ENCODE measurements at places on chromosomes 6 and 20.

GRCh38 chr20:32473231-32474008 is 111.7 kb downstream of the NOL4L start:
- DNase-seq, result no peak

DNA sequence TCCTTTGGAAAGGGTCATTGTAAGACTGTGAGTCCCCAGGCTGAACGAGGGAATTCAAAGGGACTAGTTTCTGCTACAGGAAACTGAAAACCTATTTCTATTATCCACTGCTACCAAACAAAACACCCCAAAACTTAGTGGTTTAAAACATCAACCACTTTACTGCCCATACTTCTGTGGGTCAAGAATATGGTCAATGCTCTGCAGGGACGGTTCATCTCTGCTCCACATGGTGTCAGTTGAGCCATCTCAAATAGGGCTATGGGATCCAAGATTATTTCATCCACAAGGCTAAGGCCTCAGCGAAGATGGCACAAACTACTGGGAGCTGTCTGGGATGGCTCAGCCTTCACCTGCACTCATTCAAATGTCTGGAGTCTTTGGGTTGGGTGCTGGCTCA is 65.5 kb downstream of the DZANK1 start:
- no peak for DNase-seq

- no peak for DNase-seq
Measured at GRCh38 chr20:3328501-3328900, 79.0 kb downstream of the DNAAF9 start.

- DNase-seq, result no peak
Measured at GRCh38 chr6:9155836-9156235, 720.5 kb upstream of the SLC35B3 start.

- DNase-seq, result no peak
Measured at GRCh38 chr20:62897666-62898065, 28.6 kb downstream of the DIDO1 start.

DNA sequence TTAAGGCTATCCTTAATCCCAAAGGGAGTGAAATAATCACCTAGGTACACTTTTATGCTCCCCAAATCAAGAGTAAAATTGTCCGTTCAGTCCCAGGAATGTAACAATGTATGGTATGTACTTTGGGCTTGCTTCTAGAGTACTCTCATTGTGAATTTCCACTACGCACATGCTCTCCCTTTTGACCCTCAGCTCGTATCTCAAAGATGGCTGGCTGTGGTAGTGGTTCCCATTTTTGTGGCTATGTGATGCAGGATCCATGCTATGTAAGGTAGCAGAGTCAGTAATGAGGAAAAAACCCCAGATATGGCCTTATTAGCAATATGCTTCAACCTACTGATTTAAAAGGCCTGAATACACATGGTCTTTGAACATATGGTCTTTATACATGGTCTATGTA is 133.7 kb downstream of the DST start:
- no peak for DNase-seq

GRCh38 chr6:89315249-89315885 is at the start of gene GABRR2:
Gene GABRR2 (minus strand): TSS chr6:89315299. CDS start chr6:89315165, 134 bp downstream.
- no peak for DNase-seq

GRCh38 chr6:84467296-84467695 is 239.9 kb upstream of the CEP162 start:
- DNase-seq, result no peak

GRCh38 chr20:37911838-37912281 is 8.9 kb downstream of the VSTM2L start:
- DNase-seq, result peak; percentile 47

GRCh38 chr6:56482525-56482924 is 160.2 kb downstream of the DST start:
- peak; percentile 60 for DNase-seq

GRCh38 chr20:34301587-34302311 is 1.4 kb downstream of the AHCY start:
- DNase-seq, result no peak

DNA sequence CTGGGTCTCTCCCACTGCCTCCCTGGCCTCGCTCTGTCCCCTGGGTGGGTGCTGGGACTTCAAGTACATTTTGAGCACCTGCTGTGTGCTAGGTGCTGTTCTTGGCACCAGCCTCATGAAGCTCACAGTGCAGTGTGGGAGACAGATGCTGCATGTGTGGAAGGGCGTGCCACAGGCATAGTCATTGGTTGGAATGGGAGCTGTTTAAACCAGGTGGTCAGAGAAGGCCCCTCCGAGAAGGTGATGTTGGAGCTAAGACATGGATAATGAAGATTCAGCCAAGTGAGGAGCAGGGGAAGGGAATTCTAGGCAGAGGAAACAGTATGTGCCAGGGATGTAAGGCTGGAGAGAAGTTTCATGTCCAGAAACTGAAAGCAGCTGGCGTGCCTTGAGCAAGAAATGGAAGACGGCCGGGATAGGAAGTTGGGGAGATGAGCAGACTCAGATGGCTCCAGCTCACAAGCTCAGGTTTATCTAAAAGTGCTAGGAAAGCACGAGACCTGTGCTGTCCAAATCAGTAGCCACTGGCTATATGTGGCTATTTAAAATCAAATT is 9.9 kb downstream of the LPIN3 start:
- no peak for DNase-seq

DNA sequence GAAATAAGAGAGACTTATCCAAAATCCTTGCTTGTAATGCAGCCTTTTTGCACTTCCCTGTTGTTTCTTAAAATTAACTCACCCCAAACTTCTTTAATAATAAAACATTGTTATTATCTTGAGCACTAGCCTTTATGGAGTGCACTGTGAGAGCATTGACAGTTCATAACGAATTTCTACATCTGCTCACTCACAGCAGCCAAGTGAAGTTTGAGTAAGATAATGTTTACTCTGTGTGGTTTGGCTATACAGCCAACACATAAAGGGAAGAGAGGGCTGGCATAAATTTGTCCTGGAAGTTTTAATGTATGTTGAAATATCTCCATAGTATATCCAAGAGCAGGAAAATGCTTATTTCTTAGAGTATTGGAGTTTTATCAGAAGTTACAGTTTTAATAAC is 227.9 kb downstream of the FRK start:
- DNase-seq, result no peak

DNA sequence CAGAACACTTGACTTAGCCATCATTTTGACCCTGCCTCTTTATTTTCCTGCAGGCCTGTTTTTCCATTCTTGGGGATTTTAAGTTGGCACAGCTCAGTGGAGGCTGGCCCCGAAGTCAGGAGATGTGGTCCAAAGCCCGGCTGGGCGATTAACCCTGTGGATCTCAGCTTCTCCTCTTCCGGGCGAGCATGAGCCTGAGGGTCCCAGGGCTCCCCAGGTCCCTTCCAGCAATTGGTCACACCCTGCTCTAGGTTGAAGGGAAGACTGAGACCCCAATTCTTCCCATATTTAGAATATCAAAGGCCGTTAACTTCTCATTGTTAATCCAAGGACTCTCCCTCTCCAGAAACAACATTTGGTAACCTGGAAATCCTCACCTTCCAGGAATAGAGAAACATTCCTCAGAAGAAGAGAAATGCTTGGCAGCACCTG is 2.3 kb downstream of the THBS2 start:
- DNase-seq, result no peak

- DNase-seq, result no peak
Measured at GRCh38 chr6:111600154-111600553, 5.5 kb downstream of the TRAF3IP2 start.
